ENCODE measurements at places on chromosomes 7 and 10.

DNA sequence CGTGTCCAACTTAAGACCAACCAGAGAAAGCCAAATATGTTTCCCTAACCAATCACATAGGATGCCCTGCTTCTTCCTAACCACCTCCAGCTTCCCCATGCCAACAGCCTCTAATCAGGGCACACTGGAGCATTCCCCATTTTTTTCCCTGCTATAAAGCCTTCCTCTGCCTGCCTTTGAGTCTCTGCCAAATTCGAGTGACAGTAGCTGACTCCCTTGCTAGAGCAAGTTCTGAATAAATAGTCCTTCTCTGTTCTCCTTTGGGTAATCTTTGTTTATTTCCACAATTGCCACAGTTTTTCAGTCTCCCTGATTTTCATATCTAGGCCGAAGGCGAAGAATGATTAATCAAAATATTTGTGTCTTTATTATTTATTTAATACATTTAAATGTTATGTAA is 96.7 kb downstream of the ANLN start:
- no peak for DNase-seq

DNA sequence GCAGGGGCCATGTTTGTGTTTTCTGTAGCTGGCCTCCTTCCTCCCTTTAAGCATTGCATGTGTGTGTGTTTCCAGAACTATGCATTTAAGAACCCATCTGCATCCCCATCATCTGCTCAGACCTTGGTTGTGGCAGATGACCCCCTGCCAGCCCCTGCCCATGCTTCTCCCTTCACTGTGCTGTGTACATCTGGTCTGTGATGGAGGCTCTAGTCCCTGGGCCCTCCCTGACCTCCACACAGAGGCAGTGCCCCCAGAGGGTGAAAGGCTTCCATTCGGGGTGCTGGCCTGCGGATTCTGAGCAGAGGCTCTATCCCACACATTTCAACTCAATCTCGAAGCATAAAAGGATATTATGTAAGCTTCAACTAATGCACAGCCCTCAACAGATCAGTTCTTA is 89.4 kb downstream of the TACC2 start:
- no peak for DNase-seq

DNA sequence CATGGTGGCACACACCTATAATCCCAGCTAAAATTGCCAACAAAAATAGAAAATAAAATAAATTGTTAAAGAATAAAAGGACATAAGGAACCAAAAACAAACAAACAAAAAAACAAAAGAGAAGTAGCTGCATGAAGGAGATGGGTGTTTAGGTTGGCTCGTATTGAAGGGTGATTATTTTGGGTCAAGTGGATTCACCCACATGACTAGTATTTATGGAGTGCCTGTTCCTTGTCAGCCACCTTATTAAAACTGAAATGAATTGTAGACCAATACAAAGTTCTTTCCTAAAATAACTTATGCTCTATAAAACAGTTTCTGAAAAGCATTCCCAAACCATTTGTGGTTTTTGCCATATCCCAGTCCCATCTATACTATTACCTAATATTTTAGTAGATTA is 138.7 kb downstream of the BTAF1 start:
- no peak for DNase-seq

- no peak for DNase-seq
These were observed 5.7 kb upstream of the GOT1 start for GRCh38 chr10:99435986-99436638.

- no peak for DNase-seq
These were observed 2.0 kb downstream of the YWHAG start for GRCh38 chr7:76356823-76357222.

DNA sequence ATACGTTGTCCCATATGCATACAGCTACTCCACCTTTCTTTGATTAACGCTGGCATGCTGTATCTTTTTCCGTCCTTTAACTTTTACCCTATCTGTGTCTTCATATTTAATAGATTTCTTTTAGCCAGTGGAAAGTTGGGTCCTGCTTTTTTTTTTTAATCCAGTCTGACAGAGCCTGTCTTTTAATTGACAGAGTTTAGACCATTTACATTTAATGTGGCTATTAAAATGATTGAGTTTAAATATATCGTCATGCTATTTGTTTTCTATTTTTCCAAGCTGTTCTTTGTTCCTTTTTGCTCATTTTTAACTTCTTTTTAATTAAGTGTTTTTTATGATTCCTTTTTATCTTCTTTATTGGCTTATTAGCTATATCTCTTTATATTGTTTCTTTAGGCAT is 217.6 kb upstream of the NEBL start:
- DNase-seq, result no peak

DNA sequence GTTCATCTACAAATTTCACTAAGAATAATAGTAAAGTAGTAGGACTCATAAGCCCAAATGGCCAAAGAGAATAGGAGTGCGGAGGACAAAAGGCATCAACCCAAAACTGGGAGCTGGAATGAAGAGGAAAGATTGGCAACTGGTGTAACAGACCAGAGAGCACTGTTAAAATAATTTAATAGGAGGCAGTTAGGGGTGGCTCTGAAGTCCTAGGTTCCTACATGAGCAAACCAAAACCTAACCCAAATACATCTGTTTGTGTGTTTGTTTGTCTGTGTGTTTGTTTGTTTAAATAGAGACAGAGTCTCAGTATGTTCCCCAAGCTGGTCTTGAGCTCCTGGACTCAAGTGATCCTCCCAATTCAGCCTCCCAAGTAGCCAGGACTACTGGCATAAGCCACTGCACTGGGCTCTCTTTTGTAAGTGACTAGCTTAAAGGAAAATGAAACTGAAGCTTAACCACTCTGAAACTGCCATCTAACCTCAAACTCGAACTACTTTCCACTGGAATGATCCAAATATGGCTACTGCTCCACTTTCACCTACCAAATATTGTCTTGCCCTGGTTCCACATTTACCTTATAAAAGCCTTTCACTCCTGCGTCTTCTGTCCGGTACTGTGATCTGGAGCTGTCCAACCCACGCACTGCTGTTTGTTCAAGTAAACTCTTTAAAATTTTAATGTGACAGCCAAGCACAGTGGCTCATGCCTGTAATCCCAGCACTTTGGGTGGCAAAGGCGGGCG is 94.9 kb downstream of the AKR1D1 start:
- DNase-seq, result no peak

- DNase-seq, result no peak
These were observed 799 bp downstream of the INTS1 start for GRCh38 chr7:1503390-1503789.
